ENCODE measurements at places on chromosomes 12 and 14.

DNA sequence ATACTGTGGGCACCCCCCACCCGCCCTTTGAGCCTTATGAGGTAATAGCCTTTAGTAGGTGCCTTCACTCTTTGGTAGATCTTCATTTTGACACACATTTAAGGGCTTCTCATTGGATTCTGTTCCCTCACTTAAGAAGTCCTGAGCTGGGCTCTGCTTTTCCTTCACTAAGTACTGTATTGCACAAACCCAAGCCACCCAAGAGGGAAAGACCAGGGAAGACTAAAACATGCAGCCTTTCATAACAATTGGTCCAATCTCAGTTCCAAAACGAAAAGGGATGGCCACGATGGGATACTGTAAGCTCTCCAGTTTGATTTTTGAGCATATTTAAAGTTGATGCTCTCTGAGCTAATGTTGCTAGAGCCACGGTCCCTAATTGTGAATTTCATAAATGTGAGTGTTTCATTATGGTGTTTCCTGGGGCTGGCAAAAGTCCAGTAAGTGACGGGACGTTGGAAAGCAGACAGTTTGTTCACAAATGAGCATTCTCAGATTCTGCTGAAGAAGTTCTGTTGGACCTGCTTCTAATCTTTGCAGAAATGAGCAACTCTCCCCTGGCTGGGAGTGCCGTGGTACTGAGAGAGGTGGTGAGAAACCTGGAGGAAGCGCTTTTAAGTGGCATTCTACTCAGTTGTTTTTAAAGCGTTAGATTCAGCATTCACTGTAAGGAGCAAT is 9.4 kb downstream of the SSPN start:
- DNase-seq: no peak

- DNase-seq: no peak
Measured at GRCh38 chr12:30043151-30043847, 259.6 kb upstream of the TMTC1 start.

GRCh38 chr12:6958609-6959057 is 7.5 kb downstream of the PTPN6 start:
- no peak for DNase-seq

- no peak for DNase-seq
Measured at GRCh38 chr12:120292411-120292660, 633 bp upstream of the RNU4-2 start.

Data from hepatocyte (in vitro differentiated cells).